CD4-positive, alpha-beta T cell treated with Interleukin-10 for 1 hour (primary cell): ENCODE measurements at places on chromosomes 4 and X.

GRCh38 chrX:68383540-68383939 is 49.8 kb downstream of the OPHN1 start:
- DNase-seq: no peak

GRCh38 chr4:32477518-32477917 is 1757.3 kb downstream of the PCDH7 start:
- no peak for DNase-seq

GRCh38 chrX:118189000-118189399 is 72.4 kb upstream of the KLHL13 start:
- DNase-seq: no peak

DNA sequence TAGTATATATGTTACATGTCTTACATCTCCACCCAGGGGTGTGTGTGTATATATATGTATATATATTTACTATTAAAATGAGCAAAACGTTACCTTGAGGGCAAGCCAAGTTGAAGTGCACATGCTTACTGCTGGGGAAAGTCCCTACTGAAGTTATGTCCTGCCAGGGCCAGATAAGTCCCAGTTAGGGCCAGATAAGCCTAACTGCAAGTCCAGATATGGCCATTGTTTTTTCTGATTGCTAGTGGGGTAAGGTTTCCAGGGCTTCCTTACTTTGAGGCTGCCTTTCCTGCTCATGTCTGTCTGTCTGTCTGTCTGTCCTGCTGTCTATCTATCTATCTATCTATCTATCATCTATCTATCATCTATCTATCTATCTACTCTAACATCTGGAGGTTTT is 19.3 kb upstream of the ZNF81 start:
- no peak for DNase-seq

GRCh38 chr4:126038502-126039144 is 723.9 kb downstream of the FAT4 start:
- DNase-seq: no peak

DNA sequence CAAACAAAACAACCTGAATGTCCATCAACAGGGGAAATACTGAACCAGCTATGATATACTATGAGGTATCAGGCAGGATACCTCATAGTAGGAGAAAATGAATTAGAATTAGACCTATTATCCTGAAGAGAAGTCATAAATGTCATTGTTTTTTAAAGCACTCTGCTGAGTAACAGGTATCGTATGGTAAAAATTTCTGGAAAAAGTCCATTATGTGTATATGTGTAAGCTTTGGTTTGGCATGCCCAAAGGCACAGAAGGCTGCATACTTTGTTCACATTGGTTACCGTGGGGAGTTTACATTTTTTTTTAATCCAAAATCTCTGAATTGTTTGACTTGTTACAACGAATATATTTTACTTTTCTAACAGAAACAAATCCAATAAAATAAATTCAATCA is 70.5 kb downstream of the RPS3A start:
- no peak for DNase-seq

DNA sequence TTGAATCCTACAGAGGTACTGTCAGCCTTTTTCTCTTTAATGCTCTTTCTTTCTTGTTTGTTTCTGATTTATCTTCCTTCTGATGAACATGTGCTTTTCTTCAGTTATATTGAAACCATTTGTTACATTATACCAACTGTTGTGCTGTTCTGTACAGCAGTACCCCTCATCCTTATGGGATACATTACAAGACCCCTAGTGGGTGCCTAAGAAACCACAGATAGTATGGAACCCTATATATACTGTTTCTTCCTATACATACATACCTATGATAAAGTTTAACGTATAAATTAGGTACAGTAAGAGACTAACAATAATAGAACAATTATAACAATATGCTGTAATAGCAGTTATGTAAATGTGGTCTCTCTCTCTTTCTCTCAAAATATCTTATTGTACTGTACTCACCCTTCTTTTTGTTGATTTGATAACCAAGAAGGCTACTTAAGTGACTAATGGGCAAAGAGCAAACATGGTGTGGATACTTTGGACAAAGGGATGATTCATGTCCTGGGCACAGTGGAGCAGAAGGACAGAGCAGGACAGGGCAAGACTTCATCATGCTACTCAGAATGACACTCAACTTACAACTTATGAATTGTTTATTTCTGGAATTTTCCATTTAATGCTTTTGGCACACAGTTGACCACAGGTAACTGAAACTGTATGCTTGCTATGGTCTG is 10.7 kb upstream of the YIPF7 start:
- DNase-seq: no peak

DNA sequence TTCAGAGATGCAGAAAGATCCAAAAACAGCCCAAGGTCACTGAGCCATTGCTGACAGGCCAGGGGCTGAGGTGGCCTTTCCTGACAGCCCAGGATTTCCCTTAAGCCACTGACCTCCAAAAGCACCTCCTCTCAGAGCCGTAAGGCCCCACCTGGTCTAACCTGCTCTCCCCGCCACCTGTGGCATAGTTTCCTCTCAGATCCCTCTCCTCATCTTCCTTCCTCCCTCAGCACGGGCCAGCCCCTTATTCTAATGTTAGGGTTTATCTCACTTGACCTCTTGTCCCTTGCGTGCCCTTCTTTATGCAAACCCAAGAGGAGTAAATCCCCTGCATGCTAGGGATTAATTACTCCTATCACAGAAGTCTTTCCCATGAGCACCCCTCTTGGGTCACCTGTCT is 113.0 kb downstream of the RBM47 start:
- DNase-seq: no peak

DNA sequence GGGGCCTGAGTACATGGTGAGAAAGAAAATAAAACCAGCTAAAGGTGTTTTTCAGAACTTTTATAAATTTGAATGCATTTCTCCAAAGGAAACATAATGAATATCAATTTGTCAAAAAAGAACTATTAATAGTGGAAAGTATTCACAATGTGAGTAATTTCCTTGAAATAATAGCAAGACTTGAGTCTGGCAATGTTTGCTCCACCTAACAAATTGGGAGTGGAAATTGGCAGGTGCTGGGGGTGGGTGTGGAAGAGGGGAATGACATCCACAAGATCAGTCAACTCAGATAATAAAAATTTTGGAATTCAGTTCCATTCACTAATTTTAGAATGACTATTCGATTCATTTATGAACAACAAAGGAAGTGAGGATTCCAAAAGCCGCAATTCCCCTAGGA is 884.8 kb upstream of the SLIT2 start:
- DNase-seq: no peak

DNA sequence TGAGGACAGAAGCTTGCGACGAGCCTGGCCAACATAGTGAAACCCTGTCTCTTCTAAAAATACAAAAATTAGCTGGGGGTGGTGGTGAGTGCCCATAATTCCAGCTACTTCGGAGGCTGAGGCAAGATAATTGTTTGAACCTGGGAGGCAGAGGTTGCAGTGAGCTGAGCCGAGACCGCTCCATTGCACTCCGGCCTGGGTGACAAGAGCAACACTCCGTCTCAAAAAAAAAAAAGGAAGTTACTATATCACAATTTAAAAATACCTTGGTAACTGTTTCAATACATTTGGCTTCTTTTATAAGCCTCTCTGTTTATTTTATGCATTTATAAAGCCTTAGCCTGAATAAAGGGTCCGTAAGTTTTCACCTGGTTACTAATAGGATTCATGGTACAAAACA is 46.6 kb upstream of the CHRNA9 start:
- DNase-seq: no peak

- no peak for DNase-seq
Measured at GRCh38 chr4:147044241-147044640, 98.6 kb upstream of the TTC29 start.

- DNase-seq: no peak
Measured at GRCh38 chr4:184514121-184514988, 40.0 kb upstream of the IRF2 start.

- no peak for DNase-seq
Measured at GRCh38 chr4:13994016-13994415, 366.5 kb upstream of the BOD1L1 start.

DNA sequence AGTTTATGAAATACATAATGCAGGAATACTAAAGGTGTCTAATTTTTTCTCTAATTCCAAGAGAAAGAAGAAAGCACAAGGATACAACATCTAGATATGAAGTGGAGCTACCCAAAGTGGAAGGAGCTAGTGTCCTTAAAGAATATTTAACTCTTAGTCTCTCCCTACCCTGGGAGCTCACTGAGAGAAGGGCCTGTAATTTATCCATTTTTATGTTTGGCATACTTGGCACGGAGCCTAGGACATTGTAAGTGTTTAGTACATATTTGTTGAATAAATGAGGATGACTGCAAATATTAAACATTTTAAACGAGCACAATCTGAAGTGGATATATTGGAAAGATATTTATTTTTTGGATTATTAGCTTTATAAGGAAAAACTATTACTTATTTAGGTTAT is 674.8 kb downstream of the IQCM start:
- no peak for DNase-seq

DNA sequence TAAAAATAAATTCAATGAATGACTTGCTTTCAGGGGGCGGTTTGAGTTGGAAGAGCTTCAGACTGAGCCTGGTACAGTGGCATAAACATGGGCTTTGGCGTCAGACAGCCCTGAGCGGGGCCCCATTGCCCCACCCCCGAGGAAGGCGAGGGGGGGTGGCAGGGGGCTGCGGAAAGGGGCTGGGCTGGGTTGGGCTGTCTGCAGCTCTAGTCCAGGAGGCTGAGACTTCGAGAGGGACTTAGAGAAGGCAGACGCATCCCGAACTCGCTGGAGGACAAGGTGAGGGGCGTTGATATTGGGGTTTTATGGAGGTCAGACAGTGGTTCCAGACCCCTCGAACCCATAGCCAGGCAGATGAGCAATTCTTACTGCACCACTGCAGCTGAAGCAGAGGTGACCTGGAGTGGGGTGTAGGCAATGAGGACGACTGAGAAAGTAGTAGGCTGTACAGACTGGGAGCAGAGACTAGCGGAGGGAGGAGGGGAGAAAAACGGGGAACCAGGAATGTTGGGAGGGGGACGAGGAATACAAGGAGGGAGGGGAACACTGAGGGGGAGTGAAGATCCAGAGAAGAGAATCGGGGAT is at the start of gene MAGED2:
Gene MAGED2, plus strand, starts transcription at position 222 of the 585 bp plus-strand sequence. CDS start 1,587 bp downstream, outside the sequence.
- peak; percentile 59 for DNase-seq

DNA sequence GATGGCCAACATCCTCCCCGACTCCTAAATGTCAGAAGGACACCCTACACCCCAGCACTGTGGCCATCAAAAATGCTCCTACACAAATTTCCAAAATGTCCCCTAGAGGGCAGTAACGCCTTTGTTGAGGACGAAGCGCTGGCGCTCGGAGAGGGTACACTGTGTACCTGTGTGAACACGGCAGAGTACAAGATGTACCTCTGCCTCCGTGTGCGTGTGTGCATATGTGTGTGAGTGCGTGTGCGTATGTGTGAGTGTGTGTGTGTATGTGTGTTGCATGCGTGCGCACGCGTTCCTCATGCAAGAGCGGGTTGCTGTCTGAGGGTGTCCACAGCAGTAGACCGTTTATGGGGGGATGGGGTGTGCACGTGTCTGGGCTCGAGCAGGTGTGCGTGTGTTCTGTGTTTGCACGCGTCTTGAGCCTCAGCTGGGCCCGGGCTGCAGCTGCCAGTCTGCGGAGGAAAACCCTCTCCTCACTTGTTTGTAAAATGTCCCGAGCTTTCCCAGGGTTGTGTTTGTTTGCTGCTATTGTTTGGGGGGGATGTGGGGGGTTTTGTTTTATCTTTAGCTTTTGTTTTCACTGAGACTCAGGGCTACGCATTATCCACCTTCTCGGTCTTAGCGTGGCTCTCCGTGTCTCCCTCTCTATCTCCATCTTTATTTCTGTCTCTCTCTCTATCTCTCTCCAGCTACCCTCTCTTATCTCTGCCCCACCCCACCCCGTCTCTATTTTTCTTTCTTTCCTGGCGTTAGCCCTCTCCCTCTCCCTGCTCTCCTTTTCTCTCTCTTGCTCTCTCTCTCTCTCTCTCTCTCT is 10.4 kb upstream of the TSPYL2 start:
- peak; percentile 86 for DNase-seq
